Activated CD4-positive, alpha-beta T cell treated with anti-CD3 and anti-CD28 coated beads, Interleukin-2, amount 50 U/mL, for 16 hours (primary cell): ENCODE measurements at places on chromosomes 1 and 21.

GRCh38 chr1:178397678-178398077 is 99.1 kb downstream of the CLEC20A start:
- no peak for DNase-seq

DNA sequence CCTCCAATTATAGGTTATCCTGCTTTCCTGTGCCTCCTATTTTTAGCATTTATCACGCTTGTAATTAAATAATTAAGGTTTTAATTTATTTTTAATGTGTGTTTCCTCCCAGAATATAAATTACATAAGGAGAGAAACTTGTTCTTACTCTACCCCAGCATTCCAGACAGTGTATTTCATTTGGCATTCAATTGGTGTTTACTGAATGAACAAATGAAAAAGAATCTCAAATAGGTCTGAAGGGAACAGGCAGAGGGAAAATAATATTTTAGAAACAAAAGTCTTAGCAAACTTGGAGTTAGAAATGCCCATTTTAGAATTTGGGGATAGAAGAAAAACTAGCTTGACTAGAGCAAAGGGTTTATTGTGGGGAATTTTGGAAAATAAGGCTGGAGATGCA is 9.9 kb upstream of the RSRP1 start:
- no peak for DNase-seq

GRCh38 chr1:90778486-90778885 is 61.4 kb upstream of the BARHL2 start:
- DNase-seq = no peak

GRCh38 chr1:242011894-242012660 is 13.2 kb upstream of the MAP1LC3C start:
- no peak for DNase-seq

DNA sequence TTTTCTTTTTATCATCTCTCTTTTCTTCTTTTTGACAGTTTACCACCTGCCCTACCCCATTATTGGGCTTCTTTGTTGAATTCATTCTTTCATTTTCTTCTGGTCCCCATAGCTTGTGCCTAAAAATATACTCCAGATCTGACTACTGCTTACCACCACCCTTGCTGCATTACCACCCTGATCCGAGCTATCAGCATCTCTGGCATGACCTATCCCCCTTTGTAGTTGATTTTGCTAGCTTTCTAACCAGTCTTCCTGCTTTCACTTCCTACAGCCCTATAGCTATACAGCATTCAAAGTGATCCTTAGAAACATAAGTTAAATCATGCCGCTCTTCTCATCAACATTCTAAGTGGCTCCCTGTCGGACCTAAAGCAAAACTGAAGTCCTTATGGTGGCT is 59.4 kb upstream of the MPC2 start:
- no peak for DNase-seq

- no peak for DNase-seq
Observed at GRCh38 chr1:15500184-15501178, 23.5 kb downstream of the CASP9 start.

DNA sequence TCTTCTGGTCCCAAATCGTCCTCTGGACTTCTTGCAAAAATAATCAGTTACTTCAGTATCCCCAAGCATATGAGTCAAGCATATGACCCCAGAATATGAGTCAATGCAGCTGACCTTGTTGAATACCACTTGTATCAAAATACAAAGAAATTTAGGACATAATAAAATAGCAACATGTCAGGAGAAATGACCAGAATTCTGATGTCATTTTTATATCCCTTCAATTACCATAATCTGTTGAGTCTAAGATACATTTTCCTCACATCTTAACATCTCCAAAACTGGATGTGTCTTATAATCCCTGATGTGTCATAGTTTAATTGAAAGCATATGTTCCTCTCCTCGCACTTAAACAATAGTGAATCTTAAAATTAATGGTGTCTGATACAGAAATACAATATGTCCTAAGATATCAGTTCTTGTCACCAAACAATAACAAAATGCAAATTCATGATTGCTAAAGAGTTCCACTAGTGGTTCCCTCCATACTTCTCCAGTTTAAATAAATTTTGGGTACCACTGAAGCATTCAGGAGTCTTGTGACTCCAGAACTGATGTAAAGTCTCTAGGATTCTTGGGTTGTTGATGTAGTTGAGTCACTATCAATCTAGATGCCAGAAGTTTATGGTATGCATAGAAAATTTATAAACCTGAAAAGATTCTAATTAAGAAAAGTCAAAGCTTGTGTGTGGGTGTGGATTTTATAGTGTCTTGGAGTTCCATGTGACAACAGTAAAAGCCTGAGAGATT is 41.8 kb downstream of the KIFAP3 start:
- no peak for DNase-seq

GRCh38 chr1:11109047-11109760 is 9.5 kb upstream of the EXOSC10 start:
- DNase-seq = no peak

- no peak for DNase-seq
Observed at GRCh38 chr1:60759291-60759690, 323.1 kb upstream of the NFIA start.

GRCh38 chr1:41023279-41023990 is 1.9 kb upstream of the SLFNL1 start:
- DNase-seq = no peak

DNA sequence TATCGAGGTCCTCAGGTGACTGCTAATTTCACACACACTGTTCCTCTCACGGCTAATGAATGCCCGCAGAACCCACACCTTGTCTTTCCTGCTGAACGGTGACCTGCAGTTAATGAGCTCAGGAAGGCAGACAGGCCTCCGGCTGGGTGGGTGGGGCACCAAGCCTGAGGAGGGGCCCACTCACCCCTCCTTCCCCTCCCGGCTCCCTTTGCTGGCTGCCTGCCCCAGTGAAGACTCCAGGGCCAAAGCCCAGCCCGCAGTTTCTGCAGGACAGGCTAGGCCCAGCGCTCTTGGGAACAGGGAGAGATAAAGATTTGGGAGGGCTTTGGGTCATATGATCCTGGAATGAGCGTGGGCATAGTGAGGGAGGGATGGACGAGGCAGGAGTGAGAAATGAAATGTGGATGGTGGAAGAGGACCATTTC is 26.4 kb downstream of the FOXO6 start:
- DNase-seq = no peak

GRCh38 chr1:107681001-107681479 is 283.9 kb downstream of the VAV3 start:
- DNase-seq = no peak
